ENCODE measurements at places on chromosomes 1 and 21.

DNA sequence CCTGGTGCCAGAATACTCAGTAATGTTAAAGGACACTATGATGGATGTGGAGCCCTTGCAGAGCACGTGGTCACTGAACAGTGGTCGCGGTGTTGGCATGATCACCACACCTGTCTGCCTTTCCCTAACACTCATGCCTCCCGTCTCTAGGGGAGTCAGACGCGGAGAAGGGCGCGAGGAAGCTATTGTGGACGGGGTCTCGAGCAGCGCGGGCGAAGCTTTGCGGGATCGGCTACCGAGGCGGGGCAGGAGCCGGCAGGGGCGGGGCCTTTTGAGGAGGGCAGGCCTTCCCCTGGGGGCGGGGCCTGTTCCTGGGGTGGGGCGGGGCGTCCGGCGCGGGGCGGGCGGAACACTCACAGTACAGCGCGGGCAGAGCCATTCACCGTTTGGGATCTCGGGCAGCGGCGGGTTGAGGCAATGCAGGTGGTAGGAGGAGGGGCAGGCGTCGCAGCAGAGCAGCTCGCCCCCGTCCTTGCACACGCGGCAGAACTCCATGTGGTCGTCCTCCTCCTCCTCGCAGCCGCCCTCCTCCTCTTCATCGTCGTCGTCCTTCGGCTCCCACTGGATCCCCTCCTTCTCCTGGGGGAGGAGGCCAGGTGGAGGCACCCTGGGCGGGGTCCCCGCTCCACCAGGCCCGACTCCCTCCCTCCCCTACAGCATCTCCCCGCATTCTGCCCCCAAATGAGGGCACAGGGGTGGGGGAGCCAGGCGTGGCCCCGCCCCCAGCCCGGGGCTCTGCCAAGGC is 31.5 kb downstream of the CHD5 start:
- peak; percentile 62 for DNase-seq

- DNase-seq, result no peak
These were observed 2.5 kb downstream of the BACE2 start for GRCh38 chr21:41170442-41170841.

- DNase-seq, result no peak
These were observed 19.7 kb downstream of the SRSF4 start for GRCh38 chr1:29162025-29162424.

DNA sequence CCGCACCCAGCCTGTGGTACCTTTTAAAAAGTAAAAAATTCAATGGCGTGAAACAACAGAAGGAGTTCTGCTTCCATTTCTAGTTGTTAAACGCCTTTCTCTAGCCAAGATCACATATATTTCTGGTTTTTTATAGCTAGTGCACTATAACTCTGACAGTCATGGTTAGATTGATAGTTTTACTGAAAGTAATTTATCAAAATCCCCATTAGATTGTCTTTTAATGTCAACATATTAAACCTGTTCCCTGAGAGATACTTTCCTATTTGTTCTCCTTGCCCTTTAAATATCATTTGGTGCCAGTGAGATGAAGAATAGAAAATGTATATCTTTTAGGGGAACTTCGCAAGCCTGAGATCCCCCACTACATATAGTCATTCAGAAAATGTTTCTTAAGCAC is 7.3 kb downstream of the SMAP2 start:
- no peak for DNase-seq

DNA sequence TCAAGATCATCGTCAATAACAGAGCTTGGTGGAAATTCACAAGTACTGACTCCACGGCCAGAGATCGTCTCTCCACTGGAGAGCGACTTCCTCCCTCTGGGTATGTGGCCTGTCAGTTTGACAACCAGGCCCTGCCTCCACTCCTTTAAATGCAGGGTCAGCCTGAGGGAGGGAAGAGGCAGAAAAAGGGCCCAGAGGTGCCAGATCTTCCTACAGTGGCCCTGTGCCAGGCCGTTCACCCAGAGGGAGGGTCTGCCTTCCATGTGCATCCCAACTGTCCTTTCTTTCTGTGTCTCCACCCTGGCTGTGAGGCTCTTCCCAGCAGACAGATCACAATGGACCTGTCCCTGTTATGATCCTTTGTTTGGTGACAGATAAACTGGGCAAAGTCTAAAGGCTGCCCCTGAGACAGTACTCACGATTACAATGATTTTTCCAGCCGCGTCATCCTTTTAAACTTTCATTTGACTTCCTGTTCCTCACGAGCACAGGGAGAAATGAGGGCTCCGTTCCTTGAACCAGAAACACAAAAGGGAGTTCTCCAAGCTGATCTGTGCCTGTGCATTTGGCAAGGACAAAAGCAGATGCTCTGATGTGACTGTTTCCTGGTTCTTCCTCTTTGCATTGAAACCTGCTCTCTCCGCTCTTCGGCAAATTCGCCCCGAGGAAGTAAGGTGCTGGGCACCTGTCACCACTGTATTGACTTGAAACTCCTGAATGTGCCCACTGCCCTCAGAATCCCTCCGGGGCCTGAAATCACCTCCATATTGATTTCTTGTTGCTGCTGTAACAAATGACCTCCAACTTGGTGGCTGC is 126.7 kb downstream of the PGBD5 start:
- no peak for DNase-seq

DNA sequence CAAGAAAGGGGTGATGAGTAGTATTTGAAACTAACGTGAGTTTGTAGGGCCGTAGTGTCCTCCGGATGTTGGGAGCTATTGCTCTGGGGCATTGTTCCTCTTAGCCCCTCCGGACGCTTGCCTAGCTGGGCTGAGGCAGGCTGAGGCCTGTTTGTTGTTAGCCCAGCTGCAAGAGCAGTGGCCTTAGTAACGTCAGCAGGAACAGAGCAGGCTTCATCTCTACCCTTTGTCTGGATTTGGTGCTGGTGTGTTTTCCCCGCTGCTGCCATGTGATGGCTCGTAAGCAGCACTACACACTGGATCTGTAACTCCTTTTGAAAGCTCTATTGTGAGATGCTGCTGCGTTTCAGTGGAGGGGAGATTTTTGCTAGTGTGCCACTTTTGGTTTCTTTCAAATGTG is 57.6 kb downstream of the DNM3 start:
- DNase-seq, result no peak

DNA sequence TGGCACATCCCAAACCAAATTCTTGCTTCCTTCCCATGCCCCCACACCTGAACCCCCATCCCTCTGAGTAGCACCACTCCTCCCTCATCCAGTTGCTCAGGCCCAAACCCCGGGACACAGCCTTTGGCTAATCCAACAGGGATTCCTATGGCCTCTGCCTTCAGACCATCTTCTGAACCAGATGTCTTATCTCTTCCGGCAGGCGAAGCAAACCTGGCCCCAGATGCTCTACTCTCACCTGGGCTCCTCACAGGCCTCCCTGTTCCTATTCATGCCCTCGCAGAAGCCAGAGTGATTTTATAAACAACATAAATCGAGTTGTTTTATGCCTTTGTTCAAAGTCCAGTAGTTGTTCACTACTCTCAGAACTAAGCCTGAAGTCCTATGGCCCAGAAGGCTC is 12.5 kb upstream of the KCNA2 start:
- DNase-seq, result no peak

- DNase-seq, result no peak
These were observed 86.1 kb downstream of the PTGER3 start for GRCh38 chr1:70961374-70961975.

- DNase-seq, result peak; percentile 13
These were observed 2.2 kb upstream of the RHEX start for GRCh38 chr1:206050655-206051235.

GRCh38 chr21:39604951-39605350 is 7.8 kb upstream of the B3GALT5 start:
- DNase-seq, result no peak

Data from stimulated activated CD4-positive, alpha-beta T cell treated with anti-CD3 and anti-CD28 coated beads, TNF-alpha, amount 100 ng/mL, for 1 hour (primary cell).